RPMI8226 (cell line): ENCODE measurements at places on chromosomes 4 and X.

GRCh38 chr4:51895816-51896408, 53.0 kb downstream of the DCUN1D4 start:
- peak; percentile 62 for DNase-seq

- peak; percentile 57 for DNase-seq
These were observed 28.5 kb upstream of the FGF2 start for GRCh38 chr4:122798101-122798500.

- no peak for DNase-seq
These were observed 24.8 kb downstream of the ZFYVE28 start for GRCh38 chr4:2393353-2394270.

- DNase-seq: no peak
These were observed 58.5 kb upstream of the PRDM8 start for GRCh38 chr4:80138551-80139538.

- DNase-seq: no peak
These were observed 39.0 kb downstream of the STX18 start for GRCh38 chr4:4502694-4503311.

DNA sequence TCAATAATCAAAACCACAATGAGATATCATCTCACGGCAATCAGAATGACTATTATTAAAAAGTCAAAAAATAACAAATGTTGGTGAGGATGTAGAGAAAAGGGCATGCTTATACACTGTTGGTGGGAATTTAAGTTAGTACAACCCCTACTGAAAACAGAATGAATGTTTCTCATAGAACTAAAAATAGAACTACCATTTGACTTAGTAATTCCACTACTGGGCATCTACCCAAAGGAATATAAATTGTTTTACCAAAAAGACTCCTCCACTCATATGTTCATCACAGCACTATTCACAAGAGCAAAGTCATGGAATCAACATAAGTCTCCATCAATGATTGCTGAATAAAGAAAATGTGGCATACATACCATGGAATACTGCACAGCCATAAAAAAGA, 278.1 kb upstream of the ARSJ start:
- DNase-seq: no peak

- DNase-seq: no peak
These were observed 646.1 kb upstream of the FRG1 start for GRCh38 chr4:189294574-189294973.

DNA sequence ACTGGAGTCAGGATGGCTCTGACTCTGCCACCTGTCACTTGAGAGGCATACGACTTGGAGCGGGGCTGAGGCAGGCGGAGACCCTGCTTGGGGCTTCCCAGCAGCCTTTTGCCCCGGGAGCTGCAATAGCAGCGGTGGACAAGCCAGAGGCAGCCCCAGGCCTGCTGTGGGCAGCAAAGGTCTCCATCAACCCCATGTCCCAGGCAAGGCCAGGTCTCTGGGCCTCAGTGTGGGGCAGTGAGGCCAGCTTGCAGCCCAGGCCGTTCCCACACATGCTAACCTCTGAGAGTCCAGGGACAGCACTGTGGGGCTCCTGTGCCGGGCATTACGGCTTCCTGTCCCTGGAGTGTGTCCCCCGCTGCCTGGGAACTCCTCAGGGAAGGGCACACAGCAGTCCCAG, 53.0 kb downstream of the FAM53A start:
- DNase-seq: no peak

- DNase-seq: no peak
These were observed 83.8 kb upstream of the C1QTNF7 start for GRCh38 chr4:15344041-15344440.

DNA sequence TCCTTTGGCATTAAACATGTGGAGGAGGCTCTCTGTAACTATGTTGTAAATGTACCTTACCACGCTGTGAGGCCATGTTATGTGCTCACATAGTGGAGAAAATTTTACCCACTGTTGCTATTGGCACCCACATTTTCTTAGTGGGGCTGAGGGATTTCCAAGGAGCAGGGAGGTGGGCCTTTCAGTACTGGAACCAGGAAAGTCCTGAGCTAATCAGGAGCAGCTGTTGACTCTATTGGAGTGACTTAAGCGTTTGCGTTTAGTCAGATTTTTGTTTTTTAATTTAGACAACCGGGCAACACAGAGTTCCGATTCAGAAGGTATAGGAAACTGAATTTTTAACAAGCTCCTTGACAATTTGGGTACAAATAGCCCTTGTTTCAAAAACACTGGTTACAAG, 30.7 kb upstream of the WDR17 start:
- no peak for DNase-seq

DNA sequence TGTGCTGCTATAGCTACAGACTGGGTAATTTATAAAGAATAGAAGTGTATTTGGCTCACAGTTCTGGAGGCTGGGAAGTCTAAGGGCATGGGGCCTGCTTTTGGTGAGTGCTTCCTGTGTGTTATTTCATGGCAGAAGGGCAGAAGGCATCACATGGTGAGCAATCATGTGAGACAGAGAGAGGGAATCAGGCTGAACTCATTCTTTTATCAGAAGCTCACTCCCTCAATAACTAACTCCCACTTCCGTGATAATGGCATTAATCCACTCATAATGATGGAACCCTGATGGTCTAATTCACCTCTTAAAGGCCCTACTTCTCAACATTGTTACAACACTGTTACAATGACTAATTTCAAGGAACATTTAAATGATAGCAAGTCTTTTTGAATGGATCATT, 129.4 kb downstream of the FAT4 start:
- DNase-seq: no peak

DNA sequence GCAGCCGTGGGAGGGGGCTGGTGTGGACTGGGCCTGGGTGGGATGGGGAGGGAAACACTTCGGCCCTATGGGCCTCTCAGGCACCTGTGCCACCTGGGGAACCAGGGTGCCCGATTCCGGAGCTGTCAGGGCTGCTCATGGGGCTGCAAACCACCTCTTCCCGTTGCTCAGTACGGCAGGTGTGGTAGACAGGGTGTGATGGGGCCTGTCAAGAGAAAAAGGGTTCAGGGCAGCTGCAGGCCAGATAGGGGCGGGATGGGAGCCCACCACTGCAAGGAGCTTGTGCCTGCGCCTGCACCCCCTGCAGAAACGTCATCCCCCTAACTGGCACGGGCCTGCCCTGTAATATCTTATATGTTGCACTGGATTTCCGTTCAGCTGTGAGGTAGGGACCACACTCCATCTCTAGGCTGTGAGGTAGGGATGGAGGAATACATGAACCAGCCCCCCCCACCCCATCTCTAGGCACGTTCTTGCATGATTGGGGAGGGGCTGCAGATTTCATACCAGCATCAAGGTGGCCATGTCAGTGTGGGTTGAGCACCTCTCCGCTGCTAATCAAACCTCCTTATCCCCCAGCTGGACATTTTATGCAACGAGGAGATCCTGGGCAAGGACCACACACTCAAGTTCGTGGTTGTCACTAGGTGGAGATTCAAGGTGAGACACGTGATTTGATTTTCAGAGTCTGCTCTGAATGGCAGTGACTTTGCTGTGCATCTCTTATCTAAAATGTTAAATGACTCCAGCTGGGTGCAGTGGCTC, 59.0 kb downstream of the PCGF3 start:
- DNase-seq: no peak

DNA sequence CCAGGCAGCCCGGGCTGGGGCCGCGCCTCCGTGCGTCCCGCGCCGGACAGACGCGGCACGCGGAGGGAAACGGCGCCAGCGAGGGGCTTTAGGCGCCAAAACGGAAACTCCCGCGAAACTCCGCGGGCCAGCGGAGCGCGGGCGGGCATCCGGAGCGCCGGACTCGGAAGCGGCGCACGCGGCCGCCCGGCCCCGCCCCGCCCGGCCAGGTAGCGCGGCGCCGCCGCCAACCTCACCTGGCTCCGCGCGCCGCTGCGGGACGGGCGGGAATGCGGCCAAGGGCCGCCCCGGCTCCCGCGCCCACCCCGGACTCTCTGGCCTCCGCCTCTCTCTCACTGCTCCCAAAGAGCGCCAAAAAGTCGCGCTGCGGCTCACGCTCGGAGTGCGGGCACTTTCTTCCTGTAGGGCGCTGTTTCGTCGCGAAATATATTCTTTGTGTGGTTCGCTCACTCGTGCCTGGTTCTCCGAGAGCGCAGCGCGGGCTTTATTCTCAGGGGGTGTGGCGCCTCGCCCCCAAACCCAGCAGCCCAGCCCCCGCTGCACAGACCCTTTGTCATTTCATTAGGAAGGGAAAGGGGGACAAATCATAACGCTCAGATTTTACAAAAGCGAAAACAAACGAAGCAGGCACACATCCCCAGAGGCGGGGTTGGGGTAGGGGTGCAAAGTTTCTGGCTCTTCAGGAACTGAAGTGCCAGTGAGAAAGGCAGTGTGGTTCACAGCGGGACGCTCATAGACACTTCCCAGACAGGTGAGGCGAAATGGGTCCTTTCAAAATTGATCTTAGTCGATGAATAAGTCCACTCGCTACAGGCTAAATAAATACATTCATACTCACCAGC, 961 bp upstream of the MBNL3 start:
- DNase-seq: peak; percentile 76

- no peak for DNase-seq
These were observed 146.0 kb downstream of the TMEM144 start for GRCh38 chr4:158356301-158356700.

GRCh38 chrX:132592880-132593279, 104.0 kb upstream of the MBNL3 start:
- peak; percentile 11 for DNase-seq

GRCh38 chr4:78162821-78163220, 105.7 kb downstream of the FRAS1 start:
- DNase-seq: no peak

GRCh38 chr4:144655491-144655890, 9.5 kb downstream of the HHIP start:
- DNase-seq: no peak

DNA sequence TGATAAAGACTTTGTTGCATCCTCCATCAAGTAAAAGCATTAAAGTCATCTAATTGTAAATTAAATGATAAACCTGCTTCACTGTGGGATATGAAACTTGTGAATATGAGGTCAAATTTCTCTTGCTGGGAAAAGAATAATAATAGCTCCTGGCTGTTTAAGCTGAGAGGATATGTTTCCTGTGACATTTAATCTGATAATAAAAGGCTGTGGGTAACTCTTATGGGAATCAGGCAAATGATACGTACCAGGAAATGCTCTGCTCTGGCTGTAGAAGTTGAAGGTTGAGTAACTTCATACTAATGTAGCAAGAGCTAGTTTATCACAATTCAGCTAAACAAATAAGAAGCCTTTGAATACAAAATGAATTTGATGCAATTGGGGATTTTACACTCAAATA, 574.6 kb downstream of the RAPGEF2 start:
- no peak for DNase-seq

DNA sequence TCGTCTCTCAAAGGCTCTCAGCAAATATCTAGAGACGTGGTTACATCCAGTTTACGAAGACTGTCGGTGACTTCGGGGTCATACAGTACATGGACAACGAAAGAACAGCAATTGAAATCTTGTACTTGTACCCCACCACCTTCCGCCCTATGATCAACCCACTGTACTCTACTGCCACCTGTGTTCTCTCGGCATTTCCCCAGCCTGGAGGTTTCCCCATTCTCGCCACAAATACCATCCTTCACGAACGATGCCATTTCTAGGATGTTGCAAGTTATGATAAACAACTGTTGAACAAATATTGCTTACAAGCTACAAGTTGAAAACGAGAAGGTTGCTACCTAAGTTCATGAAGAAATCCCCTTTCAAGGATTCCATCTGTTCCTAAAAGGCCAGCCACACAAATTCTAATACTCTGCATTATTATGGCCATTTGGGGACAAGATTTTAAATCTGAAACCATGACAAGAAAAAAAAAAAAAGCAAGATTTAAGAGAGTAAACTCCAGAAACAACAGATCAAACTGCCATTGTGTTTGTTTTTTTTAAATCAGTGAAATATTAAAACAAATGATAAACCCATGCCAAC, 1.6 kb downstream of the APBB2 start:
- peak; percentile 78 for DNase-seq

DNA sequence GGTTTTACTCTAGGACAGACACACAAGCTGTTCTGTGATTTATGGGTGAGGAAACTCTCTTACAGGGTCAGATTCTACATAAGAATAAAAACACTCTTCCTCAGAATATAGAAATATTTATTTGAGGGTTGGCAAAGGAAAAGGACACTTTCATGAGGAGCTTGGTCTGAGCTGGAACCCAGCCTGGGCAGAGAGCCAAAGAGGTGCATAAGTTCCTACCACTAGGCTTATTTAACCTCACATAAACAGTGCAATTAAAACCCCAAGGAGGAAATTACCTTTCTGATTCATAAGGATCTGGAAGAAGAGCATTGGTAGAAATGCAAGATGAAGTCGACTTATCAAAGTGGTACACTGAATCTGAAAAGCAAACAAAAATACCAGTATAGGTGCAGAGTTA, 32.9 kb downstream of the SETD7 start:
- DNase-seq: no peak

GRCh38 chrX:621705-622503, 8.7 kb upstream of the SHOX start:
- no peak for DNase-seq

DNA sequence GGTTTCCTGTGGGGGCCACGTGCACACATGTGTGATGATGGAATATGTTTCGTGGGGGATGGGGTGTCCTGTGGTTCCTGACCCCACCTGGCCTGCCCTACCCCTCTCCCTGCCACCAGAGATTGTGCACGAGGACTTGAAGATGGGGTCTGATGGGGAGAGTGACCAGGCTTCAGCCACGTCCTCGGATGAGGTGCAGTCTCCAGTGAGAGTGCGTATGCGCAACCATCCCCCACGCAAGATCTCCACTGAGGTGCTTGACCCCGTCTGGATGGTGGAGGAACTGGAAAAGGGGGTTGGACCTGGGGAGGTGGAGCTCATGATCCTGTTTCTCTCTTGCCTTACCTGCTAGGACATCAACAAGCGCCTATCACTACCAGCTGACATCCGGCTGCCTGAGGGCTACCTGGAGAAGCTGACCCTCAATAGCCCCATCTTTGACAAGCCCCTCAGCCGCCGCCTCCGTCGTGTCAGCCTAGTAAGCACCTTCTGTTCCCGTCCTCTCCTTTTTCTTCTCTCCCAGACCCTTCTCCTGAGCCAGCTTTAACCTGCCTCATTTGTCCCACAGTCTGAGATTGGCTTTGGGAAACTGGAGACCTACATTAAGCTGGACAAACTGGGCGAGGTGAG, 5.9 kb downstream of the CDK16 start:
- DNase-seq: no peak

DNA sequence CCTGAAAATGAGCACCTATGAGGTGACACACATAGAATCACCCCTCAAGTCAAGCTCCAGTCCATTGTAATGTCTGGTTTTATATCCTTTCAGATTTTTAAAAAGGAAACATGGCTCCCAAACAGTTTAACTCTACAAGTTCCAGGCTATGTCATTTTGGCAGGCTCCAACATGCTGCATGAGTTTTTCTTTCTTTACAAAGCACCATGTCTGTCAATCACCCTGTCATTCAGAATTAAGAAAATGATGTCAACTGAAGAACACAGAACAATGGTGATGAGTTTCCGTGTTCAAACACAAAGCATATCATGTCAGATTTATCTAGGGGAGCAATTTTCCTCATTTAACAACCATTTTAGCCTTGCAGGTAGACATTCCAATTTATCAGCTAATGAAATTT, 106.5 kb downstream of the AMMECR1 start:
- no peak for DNase-seq

DNA sequence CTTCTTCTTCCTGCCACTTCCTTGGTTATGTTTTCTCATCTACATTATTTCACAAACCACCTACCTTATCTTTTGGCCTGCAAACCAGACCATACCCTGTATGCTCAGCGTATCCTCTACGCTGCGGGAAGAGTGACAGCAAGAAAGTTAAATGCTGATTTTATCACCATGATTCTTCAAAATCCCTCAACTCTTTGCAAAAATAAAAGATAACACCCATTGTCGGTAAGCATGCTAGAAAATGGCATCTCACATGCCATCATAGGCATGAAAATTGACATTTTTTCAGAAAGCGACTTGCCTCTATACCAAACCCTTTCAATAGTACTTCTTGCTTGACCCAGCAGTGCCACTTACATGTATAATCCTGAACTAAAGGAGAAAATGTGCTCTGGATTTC, 102.0 kb downstream of the HPGD start:
- no peak for DNase-seq
